Liver (tissue), 10 donors: ENCODE measurements at places on chromosomes 6 and 20. TPM values are rescaled to one million over a fixed set of nuclear protein-coding genes. Genes with fewer than 3 reads are reported as not detected.

Gene INSM1
- not detected for polyA plus RNA-seq

Gene ANKEF1
- polyA plus RNA-seq = 2.9 TPM

Gene WFDC5
- not detected for polyA plus RNA-seq

Gene IL20RA
- 0.17 TPM for polyA plus RNA-seq

Gene OPRM1
- not detected for polyA plus RNA-seq

Gene SERPINB6
- polyA plus RNA-seq = 32.4 TPM

Gene FRK
- 3.6 TPM for polyA plus RNA-seq

Gene TRAPPC3L
- 0.21 TPM for polyA plus RNA-seq

Gene PAK1IP1
- polyA plus RNA-seq = 6.9 TPM

Gene SIM1
- polyA plus RNA-seq = not detected

Gene NSFL1C
- 49.0 TPM for polyA plus RNA-seq

Gene CALHM5
- polyA plus RNA-seq = 0.44 TPM

Gene SNAP25
- polyA plus RNA-seq = 0.32 TPM

Gene TP53TG5
- polyA plus RNA-seq = not detected

Gene TRIM31
- polyA plus RNA-seq = 0.16 TPM

Gene HRH3
- polyA plus RNA-seq = not detected

Gene EGFL8
- polyA plus RNA-seq = 1.9 TPM

Gene C4A
- polyA plus RNA-seq = 2,903 TPM

Gene NMBR
- not detected for polyA plus RNA-seq

Gene CYP39A1
- 12.0 TPM for polyA plus RNA-seq

Gene TTK
- polyA plus RNA-seq = 0.36 TPM

Gene DYNLT2
- 2.3 TPM for polyA plus RNA-seq

Gene LINC00237
- not detected for polyA plus RNA-seq

Gene SLC17A3
- polyA plus RNA-seq = 23.2 TPM

Gene KIF25
- not detected for polyA plus RNA-seq

Gene DACT2
- 0.25 TPM for polyA plus RNA-seq

Gene MOG
- polyA plus RNA-seq = not detected

Gene PBOV1
- not detected for polyA plus RNA-seq

Gene ALDH8A1
- 115 TPM for polyA plus RNA-seq

Gene RAET1G
- not detected for polyA plus RNA-seq

Gene EBF4
- 2.6 TPM for polyA plus RNA-seq

Gene RPS6KA2
- polyA plus RNA-seq = 4.5 TPM

Gene PROKR2
- polyA plus RNA-seq = not detected

Gene PIM1
- polyA plus RNA-seq = 5.5 TPM

Gene BFSP1
- polyA plus RNA-seq = 0.14 TPM

Gene OLIG3
- polyA plus RNA-seq = not detected

Gene HLA-DQB1
- polyA plus RNA-seq = 2.4 TPM

Gene HSPA1L
- 0.28 TPM for polyA plus RNA-seq

Gene UNC93A
- 2.8 TPM for polyA plus RNA-seq

Gene RAET1L
- not detected for polyA plus RNA-seq

Gene ZNF391
- polyA plus RNA-seq = 0.61 TPM

Gene DEF6
- 1.0 TPM for polyA plus RNA-seq

Gene HCRTR2
- polyA plus RNA-seq = not detected

Gene RGL2
- 16.8 TPM for polyA plus RNA-seq
